ENCODE measurements at places on chromosomes 5 and 9.

DNA sequence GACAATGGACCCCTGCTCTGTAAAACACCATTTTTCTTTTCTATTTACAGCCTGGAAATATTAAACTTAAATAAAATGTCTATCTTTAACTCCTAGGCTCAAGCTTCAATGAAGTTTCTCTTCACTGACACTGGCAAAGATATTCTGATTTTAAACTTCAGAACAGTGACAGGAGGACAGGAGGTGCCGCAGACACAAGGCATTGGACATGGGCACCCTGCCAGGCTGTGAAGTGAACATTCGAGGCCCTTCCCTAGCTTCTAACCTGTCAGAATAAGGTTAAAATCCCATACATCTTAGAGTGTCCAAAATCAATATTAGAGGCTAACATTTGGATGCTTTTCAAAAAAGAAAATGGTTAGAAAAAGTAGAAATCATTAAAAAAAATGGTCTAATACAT is 9.2 kb downstream of the SEMA5A start:
- DNase-seq = no peak

GRCh38 chr5:167232675-167233311 is 1058.7 kb upstream of the WWC1 start:
- no peak for DNase-seq

DNA sequence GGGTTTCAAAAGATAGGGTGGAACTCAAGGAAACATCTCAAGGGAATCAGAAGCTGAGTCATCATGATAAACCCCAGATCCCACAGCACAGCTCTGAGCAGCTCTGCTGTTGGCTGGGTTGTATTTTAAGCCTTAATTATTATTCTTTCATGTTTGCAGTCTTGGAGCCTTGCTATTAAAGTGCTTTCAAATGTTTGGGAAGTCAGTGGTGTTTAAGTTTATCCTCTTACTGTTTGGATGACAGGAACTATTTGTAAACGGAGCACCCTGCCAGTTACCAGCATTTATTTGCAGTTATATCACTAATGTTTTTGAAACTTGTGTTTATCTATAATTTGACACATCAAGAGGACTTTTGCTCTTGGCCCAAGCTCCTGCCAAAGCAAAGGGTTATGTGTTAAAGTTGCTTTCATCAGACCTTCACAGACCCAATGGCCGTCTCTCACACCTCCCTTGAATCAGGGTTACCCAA is 141.1 kb upstream of the SPDL1 start:
- no peak for DNase-seq

- DNase-seq = no peak
Observed at GRCh38 chr9:105676351-105676923, 14.2 kb downstream of the TAL2 start.

DNA sequence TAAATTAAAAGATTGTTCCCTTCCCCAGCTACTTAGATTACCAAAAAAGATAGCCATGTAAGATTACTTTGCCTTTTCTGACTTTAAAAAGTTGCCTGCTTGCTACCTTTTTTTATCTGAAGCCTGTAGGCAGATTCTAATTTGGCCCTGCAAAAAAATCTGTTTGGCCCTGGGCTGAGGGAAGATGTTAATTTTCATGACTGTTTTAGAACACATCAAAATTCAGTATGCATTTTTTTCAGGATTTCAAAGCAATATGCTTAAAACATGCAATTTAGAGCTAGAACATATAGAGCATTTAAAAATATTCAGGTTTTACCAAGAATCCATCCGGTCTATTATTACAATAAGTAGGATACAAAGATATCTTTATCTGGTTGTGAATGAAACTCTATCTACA is 563.6 kb downstream of the NR2F1-AS1 start:
- DNase-seq = no peak

- DNase-seq = no peak
Observed at GRCh38 chr5:157366741-157367674, 93.0 kb upstream of the NIPAL4 start.

- DNase-seq = no peak
Observed at GRCh38 chr9:77725046-77725694, 77.0 kb upstream of the GNA14 start.

- no peak for DNase-seq
Observed at GRCh38 chr5:22044229-22044628, 808.9 kb downstream of the CDH12 start.

GRCh38 chr9:95116002-95116807 is 201.3 kb downstream of the FANCC start:
- no peak for DNase-seq

DNA sequence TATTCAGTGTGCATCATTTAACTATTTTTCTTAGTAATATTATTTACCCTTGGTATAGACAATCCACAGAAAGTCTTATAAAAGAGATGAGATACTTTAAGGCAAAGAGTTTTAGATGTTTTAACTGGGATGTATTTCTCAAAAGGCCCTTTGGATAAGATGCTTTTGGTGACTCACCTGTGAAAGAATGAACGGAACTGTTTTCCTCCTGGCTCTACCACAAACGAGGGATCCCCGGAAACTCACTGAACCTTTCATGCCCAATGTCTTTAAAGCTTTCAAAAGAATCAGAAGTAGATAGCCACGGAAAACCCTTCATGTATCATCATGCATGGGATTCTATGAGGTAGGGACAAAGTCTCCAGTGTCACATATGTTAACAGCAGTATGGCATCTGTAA is 1.6 kb downstream of the ZNF782 start:
- DNase-seq = no peak

DNA sequence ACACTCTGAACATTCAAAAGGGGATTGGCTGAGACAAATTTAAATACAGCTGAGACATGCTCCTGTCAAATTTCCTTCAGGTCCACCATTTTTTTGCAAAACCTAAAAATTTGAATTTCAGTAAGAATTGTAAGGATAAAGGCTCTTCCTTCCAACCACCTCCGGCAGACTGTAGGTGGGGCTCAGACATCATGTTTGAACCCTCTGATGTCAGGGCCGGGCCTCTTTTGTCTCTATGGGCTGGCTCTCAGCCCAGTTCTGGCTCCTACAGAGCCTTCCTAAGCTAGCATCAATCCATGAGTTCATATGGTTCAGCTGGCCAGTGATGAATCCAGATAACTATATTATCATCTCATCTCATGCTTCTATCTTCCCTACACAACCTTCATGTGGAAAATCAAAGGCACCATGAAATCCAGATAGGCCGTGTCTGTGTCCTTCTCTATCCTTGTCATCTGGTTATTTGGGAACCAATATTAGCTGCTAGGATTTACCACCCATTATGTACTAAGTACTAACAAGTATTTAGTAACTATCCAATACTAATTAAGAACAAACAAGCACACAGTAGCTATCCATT is 44.2 kb downstream of the NIPSNAP3B start:
- DNase-seq = no peak

DNA sequence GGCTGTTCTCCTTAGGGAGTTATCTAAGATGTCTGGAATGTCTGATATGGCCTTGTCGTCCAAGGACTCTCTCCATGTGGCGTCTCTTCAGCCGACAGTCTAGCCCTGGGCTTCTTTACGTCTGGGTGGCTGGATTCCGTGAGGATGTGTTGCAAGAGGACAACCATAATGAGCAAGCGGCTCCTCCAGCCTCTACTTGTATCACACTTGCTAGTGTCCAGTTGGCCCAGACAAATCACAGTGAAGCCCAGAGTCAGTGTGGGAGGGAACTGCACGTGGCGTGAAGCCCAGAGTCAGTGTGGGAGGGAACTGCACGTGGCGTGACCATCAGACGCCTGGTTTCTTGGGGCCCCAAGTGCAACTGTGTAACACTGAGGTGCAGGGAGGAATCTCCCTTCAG is 61.1 kb downstream of the COL23A1 start:
- no peak for DNase-seq

- no peak for DNase-seq
Observed at GRCh38 chr9:134253606-134254205, 72.5 kb upstream of the RXRA start.

GRCh38 chr9:110687497-110687896 is 18.9 kb downstream of the MUSK start:
- DNase-seq = no peak

GRCh38 chr5:173627860-173628392 is 11.5 kb upstream of the BOD1 start:
- DNase-seq = no peak

- no peak for DNase-seq
Observed at GRCh38 chr9:88045686-88046085, 71.4 kb upstream of the CDK20 start.

- no peak for DNase-seq
Observed at GRCh38 chr5:2131826-2132496, 249.2 kb upstream of the IRX4 start.

GRCh38 chr5:116508835-116509234 is 65.8 kb downstream of the SEMA6A start:
- no peak for DNase-seq

DNA sequence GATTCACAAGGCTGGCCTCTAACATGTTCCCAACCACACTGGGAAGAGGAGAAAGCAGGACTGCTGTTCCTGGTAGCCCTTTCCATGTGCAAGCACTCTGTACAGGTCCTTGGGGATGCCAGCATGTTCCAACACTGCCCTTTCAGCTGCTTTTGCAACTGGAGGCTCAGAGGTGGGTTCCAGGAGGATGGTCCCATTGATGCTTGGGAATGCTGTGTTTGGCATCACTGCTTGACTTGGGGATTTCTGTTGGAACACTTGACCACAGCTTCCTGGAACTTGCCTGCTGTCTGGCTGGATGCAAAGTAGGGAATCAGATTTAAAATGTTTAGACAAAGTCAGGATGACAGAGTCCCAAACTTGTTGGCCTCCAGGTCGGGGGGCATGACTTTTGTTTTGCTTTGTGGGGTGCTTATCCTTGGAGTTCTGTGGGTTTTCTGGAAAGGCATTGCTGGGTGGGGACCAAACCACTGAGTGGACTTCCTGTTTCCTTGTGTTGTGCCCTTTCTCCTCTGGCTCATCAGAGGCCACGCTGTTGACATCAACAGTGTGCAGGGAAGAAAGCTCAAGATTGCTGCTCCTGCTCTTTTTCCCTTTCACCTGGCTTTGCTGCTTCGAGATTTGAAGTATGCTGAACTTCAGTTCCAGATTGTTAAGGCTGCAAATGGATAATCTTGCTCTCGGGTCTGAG is 148.5 kb upstream of the RPS23 start:
- no peak for DNase-seq

GRCh38 chr5:10244342-10244944 is 5.2 kb downstream of the ATPSCKMT start:
- no peak for DNase-seq

GRCh38 chr5:167920589-167920988 is 370.9 kb upstream of the WWC1 start:
- no peak for DNase-seq

DNA sequence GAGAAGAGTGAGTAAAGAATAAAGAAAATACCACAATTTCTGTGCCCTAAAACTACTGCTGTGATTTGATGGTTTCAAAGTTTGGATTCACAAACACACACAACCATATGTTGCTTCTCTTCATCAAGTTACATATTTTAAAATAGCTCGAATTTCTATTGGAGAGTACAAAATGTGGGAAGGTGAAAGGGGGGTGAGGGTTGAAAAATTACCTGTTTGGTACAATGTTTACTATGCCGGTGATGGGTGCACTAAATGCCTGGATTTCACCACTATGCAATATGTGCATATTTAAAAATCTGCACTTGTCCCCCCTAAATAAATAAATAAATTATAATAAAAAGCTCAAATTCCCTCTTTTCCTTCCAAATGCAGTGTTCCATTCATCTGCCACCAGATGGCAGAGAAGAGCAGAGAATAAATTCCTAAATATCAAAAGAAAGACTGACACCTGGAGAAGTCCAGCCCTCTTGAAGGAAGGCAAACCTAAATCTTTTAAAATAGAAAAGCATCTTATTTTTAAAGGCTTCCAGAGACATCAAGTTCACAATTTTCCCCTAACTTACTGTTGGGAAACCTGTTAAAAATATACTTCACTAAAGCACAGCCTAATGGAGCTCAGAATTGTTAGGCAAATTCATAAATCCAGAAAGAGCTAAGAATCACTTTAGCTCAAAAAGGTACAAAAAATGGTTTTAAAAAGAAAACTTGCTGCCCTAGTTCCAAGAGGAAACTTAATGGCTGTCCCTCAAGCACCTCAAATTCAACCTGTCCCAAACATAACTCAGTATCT is 24.8 kb upstream of the HNRNPA0 start:
- DNase-seq = no peak

GRCh38 chr5:80219391-80219790 is 36.5 kb downstream of the SERINC5 start:
- DNase-seq = no peak

GRCh38 chr5:158245513-158245912 is 386.6 kb upstream of the CLINT1 start:
- DNase-seq = no peak

DNA sequence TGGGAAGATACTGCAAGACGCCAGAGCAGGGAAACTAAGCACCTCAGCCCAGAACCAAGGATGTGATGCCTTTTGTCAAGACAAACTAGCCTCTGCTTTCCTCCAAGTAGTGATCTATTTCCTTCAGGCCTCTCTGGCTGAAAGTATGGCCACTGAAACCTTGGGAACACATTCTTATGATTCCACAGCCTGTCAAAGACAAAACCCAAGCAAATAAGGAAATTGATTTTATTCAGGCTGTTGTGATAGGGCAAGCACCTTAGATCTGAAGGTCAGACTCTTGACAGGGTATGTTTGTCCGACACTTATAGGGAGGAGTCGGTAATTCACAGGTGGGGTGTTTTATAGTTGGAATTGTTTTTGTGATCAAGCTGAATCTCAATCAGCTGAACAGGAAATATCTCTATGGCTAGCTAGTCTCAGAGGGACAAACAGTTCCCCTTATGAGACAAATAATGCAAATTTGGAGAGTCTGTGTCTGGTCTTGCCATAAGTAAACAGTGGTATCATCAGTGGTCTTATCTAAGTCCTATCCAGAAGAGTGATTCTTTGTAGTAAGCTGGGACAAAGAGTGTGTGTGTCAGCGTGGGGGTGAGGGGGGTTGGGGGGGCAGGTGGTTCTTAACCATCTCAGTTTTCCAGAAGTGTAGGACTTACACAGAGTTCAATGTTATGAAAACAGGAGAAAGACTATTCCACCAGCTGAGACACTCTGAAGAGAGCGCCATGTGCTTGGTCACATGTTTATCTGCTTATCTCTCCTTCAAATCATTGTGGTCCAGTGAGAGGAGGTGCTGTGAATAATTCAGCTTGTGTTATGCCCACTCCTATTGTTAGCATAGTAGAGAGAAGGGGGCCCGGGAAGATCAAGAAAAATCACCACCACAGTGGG is 6.7 kb upstream of the ZCCHC10 start:
- DNase-seq = no peak

- DNase-seq = no peak
Observed at GRCh38 chr5:92922231-92922967, 658.6 kb downstream of the NR2F1-AS1 start.

- no peak for DNase-seq
Observed at GRCh38 chr9:37007295-37007694, 26.8 kb downstream of the PAX5 start.
